ENCODE measurements at places on chromosomes 5 and 9.

- no peaks in the 10 kb centered on the region for H3K4me1 ChIP-seq
- no peaks in the 10 kb centered on the region for H3K27me3 ChIP-seq
- no peak overlapping the region for H3K27ac ChIP-seq
- H3K36me3 ChIP-seq: no peaks in the 10 kb centered on the region
- no peak overlapping the region for H3K4me3 ChIP-seq
Observed at GRCh38 chr9:23447166-23447565, 378.9 kb downstream of the ELAVL2 start.

DNA sequence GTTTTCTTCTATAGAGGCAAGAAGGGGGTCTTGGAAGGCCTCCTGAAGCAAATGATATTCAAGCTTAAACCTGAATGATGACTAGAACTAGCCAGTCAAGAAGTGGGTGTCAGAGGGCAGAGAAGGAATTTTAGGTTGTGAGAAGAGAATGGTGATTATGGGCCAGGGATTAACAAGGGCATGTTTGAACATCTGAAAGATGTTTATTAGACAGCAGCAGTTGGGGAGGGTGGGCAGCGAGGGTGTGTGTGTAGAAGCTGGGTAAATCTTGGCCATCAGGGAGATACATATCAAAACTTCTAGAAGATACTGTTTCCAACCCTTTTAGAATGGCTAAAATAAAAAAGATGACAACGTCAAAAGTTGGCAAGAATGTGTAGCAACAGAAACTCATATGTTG is 54.5 kb downstream of the MAN2A1 start:
- DNase-seq: no peak
- peaks cover 68% of the 10 kb centered on the region for H3K4me1 ChIP-seq
- H3K36me3 ChIP-seq: peaks cover 70% of the 10 kb centered on the region
- peak overlapping the region; percentile 30 for H3K27ac ChIP-seq

GRCh38 chr5:40360685-40361084 is 319.0 kb upstream of the PTGER4 start:
- no peak overlapping the region for H3K4me3 ChIP-seq
- no peak for DNase-seq
- no peaks in the 10 kb centered on the region for H3K36me3 ChIP-seq
- H3K27ac ChIP-seq: no peak overlapping the region

GRCh38 chr5:173826086-173826427 is 62.1 kb upstream of the CPEB4 start:
- no peak overlapping the region for H3K27ac ChIP-seq
- H3K4me3 ChIP-seq: no peak overlapping the region
- no peaks in the 10 kb centered on the region for H3K36me3 ChIP-seq
- no peaks in the 10 kb centered on the region for H3K27me3 ChIP-seq
- DNase-seq: no peak

GRCh38 chr5:83723031-83723430 is 2.4 kb upstream of the HAPLN1 start:
- no peaks in the 10 kb centered on the region for H3K36me3 ChIP-seq
- no peak overlapping the region for H3K27ac ChIP-seq
- peaks cover 80% of the 10 kb centered on the region for H3K27me3 ChIP-seq

- H3K4me3 ChIP-seq: no peak overlapping the region
- H3K27me3 ChIP-seq: peaks cover 16% of the 10 kb centered on the region
- H3K4me1 ChIP-seq: no peaks in the 10 kb centered on the region
Observed at GRCh38 chr9:87556039-87556438, 58.4 kb downstream of the DAPK1 start.

- H3K36me3 ChIP-seq: no peaks in the 10 kb centered on the region
- peaks cover 7% of the 10 kb centered on the region for H3K27me3 ChIP-seq
- no peak overlapping the region for H3K4me3 ChIP-seq
- no peak for DNase-seq
- H3K4me1 ChIP-seq: no peaks in the 10 kb centered on the region
Observed at GRCh38 chr9:134994926-134995791, 77.4 kb upstream of the FCN1 start.

DNA sequence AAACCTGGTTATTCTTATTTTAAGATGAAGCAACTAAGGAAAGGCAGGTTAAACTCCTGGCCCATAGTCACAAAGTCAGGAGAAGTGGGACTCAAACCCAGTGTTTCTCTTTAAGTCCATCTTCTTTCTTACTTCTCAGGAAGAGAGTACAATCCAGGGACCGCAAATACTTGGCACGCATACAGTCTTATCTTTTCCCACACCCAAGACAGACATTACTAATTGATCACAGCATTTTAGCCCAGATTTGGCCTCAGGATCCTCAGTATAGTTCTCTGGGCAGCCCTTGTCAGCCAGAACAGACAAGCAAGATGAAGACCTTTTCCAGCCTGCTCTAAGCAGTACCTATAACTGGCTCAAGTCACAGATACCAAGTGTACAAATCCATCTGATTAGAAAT is 125.5 kb upstream of the RAI14 start:
- no peaks in the 10 kb centered on the region for H3K27me3 ChIP-seq
- H3K36me3 ChIP-seq: no peaks in the 10 kb centered on the region
- peaks cover 25% of the 10 kb centered on the region for H3K4me1 ChIP-seq
- no peak overlapping the region for H3K27ac ChIP-seq
- no peak for DNase-seq

- DNase-seq: no peak
- H3K4me3 ChIP-seq: no peak overlapping the region
- no peaks in the 10 kb centered on the region for H3K36me3 ChIP-seq
- H3K27me3 ChIP-seq: peaks cover 17% of the 10 kb centered on the region
- H3K27ac ChIP-seq: no peak overlapping the region
- no peaks in the 10 kb centered on the region for H3K4me1 ChIP-seq
Observed at GRCh38 chr5:135602882-135603721, 24.3 kb upstream of the CXCL14 start.

DNA sequence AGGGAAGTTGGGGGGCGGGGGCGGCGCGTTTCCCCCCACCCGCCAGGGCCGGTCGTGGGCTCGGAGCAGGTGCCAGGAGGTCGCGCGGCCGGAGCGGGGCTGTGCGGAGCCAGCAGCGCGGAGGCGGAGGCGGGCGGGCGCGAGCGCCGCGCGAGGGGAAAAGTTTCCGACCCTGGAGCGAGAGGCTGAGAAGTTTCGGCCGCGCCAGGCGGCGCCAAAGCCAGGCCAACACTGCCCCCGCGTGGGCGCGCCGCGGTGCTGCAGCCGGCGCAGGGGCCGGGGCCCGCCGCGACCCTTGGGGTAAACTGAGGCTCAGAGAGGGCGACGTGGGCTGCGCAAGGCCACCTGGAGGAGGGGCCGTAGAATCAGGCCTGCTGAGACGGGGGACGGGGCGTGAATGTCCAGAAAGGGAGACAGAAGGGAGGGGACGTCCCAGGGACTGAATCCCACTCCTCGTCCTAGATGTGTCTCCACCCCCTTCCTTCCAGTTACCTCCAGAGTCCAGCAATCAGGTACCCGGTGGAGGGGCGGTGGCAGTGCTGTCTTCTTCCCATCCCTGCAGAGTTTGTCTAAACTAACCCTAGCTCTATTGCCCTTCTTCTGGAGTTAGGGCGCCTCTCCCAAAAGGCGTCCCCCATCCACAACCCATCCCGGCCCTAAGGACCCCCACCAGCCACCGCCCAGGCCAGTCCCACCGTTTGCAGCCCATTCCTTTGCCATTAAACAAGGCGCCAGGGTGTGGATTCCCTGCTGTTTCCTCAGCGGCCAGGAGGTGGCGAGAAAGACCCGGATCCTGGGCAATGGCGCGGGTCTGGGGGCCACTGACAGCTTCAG is 10.2 kb downstream of the C9orf50 start:
- no peaks in the 10 kb centered on the region for H3K36me3 ChIP-seq
- peak overlapping the region; percentile 67 for H3K4me3 ChIP-seq
- DNase-seq: peak; percentile 85

GRCh38 chr5:58366461-58366860 is 93.4 kb downstream of the PLK2 start:
- H3K4me3 ChIP-seq: no peak overlapping the region
- DNase-seq: no peak
- no peaks in the 10 kb centered on the region for H3K36me3 ChIP-seq
- no peaks in the 10 kb centered on the region for H3K4me1 ChIP-seq
- peaks cover 3% of the 10 kb centered on the region for H3K27me3 ChIP-seq

GRCh38 chr9:137237759-137238726 is 3.0 kb upstream of the TUBB4B start:
- no peak for DNase-seq
- H3K27me3 ChIP-seq: peaks cover 9% of the 10 kb centered on the region
- peaks cover 23% of the 10 kb centered on the region for H3K36me3 ChIP-seq
- no peak overlapping the region for H3K27ac ChIP-seq

GRCh38 chr9:31210978-31211570 is 1173.4 kb upstream of the ACO1 start:
- H3K27me3 ChIP-seq: no peaks in the 10 kb centered on the region
- no peak overlapping the region for H3K4me3 ChIP-seq
- no peaks in the 10 kb centered on the region for H3K36me3 ChIP-seq
- peak overlapping the region; percentile 88 for H3K27ac ChIP-seq
- DNase-seq: peak; percentile 55

DNA sequence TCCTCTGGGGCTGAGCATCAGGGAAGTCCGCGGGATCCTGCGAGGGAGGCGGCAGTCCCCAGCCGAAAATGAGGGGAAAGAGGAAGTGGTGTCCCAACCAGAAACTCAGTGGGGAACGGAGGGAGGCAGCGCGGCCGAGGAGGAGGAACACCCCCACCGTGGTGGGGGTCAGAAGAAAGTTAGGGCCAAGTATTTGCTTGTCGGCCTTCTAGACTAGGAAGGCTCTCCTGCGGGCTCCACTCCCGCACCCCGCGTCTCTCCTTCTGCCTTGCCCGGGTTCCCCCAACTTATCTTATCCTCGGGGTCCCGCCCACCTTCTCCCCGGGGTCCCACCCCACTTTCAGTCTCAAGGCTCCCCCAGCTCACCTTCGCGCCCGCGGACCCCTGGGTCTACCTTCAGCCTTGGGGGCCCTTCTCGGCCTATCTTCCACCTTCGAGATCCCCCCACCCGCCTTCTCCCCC is 557 bp upstream of the PHF2 start:
- DNase-seq: peak; percentile 77
- H3K4me3 ChIP-seq: peak overlapping the region; percentile 86
- peaks cover 14% of the 10 kb centered on the region for H3K36me3 ChIP-seq
- no peaks in the 10 kb centered on the region for H3K27me3 ChIP-seq
- H3K27ac ChIP-seq: peak overlapping the region; percentile 95

DNA sequence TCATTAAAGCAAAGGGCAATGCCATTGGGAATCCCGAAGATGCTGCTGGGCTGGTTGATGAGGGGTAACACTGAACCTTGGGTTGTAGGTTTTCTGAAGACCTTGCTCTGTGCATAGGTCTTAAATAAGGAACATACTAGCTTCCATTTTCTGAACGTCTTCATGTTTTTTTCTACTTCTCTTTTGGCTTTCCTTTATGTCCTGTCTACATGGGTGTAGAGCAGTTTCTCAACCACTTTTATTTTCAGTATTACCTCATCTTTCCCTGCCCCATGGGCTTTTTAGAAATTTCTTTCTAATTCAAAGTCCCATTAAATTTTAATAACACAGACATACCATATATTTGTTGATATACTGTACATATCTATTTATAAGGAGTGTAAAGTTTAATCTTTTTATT is at the start of gene IFNA14:
TSS of gene IFNA14 (minus strand) at position 95 of the 400 bp plus-strand sequence. CDS start at position 25, 70 bp downstream.
- H3K4me3 ChIP-seq: no peak within 1 kb of the TSS
- no peaks in the 10 kb centered on the region for H3K36me3 ChIP-seq
- peaks cover 7% of the 10 kb centered on the region for H3K27me3 ChIP-seq
- DNase-seq: no peak

- H3K27me3 ChIP-seq: no peaks in the 10 kb centered on the region
- H3K36me3 ChIP-seq: no peaks in the 10 kb centered on the region
- DNase-seq: no peak
- H3K4me1 ChIP-seq: no peaks in the 10 kb centered on the region
- H3K4me3 ChIP-seq: no peak overlapping the region
- no peak overlapping the region for H3K27ac ChIP-seq
Observed at GRCh38 chr9:95197692-95198271, 119.7 kb downstream of the FANCC start.

GRCh38 chr5:1468247-1468612 is 23.0 kb upstream of the SLC6A3 start:
- no peaks in the 10 kb centered on the region for H3K27me3 ChIP-seq
- peaks cover 93% of the 10 kb centered on the region for H3K36me3 ChIP-seq
- DNase-seq: peak; percentile 51

DNA sequence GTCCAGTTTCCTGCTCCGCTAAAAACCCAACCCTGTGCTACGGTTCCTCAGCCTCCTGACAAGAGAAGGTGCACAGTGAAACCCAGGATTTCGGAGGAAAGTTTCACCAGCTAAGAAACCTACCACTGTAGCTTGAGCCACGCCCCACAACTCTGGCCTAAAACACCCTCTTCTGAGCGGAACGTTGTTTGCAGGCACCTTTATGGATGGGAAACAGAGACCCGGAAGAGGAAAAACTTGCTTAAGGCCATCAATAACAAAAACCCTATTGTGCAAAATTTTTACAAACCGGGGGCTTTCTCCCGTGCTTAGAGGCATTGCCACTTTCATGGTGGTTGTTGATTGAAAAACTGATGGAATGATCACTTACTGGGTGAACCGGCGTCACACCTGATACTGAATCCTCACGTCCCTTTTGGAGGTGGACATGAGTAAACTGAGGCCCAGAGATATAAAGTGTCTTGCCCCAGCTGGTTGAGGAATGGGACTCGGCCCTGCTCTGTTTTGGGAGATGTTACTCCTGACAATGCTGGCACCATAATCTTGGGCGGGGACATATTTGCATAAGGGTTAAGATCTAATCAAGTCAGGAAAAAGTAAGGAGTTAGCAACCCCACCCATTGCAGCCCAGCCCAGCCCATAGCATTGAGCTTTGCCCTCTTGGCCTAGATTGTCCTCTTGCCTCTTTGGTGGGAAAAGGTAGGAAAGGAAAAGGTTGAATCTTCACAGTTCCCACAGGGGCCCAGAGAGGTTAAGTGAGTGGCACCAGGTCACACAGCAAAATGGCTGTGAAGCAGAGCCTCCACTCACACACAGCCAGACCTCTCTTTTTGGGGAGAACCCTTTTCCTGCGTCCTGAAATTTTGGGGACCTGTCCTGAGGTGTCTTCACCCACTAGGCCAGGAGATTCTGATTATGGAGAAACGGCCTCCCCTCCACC is 23.2 kb upstream of the PTGS1 start:
- peak overlapping the region; percentile 67 for H3K4me3 ChIP-seq
- peaks cover 9% of the 10 kb centered on the region for H3K4me1 ChIP-seq
- DNase-seq: no peak
- no peak overlapping the region for H3K27ac ChIP-seq

DNA sequence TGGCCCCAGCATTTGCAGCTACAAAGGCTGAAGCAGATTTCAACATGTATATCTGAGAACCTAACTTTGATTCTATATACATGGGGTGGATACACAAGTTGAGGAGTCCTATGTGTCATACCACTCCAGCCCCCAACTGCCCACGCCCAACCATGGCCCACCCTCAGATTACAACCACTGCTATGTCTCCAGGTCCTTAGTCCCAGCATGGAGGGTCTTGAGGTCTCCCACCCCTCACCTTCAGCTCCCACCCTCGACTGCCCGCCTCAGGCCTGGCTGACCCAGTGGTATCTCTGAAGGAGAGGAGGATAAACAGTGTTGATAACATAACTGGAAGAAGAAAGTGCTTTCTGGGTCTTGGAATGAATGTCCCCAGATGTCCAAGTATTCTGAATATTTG is 8.2 kb downstream of the SOWAHA start:
- no peak for DNase-seq
- peaks cover 12% of the 10 kb centered on the region for H3K4me1 ChIP-seq
- no peaks in the 10 kb centered on the region for H3K36me3 ChIP-seq
- no peak overlapping the region for H3K4me3 ChIP-seq
